ENCODE measurements at places on chromosomes 3 and 15. TPM values are rescaled to one million over a fixed set of nuclear protein-coding genes. Genes with fewer than 3 reads are reported as not detected.

CTXN2 gene
- not detected for total RNA-seq

ZBTB47 gene
- 25.0 TPM for total RNA-seq

ABI3BP gene
- total RNA-seq, result 31.1 TPM

RYR3 gene
- 0.96 TPM for total RNA-seq

GNL3 gene
- total RNA-seq, result 82.7 TPM

DNA sequence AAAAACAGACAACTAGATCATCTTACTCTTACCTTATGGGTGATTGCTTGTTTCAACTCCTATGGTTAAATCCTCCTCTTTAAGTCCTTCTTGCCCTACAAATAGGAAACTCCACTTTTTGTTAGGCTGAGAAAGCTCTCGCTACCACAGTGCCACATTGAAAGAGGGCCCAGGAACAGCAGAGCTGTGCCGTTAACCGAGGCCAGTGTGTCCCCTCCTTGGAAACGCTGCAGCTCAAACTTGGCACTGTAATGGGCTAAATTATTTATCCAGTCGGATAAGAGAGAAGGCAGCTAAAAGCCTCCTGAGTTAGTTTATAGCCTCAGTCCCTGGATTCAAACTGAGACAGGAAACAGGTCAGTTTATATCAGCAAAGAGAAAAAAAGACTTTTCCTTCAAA is 46.1 kb downstream of the KBTBD12 start:
- no peaks in the 10 kb centered on the region for H3K27me3 ChIP-seq
- H3K4me1 ChIP-seq, result no peaks in the 10 kb centered on the region
- H3K4me3 ChIP-seq, result no peak overlapping the region

DNA sequence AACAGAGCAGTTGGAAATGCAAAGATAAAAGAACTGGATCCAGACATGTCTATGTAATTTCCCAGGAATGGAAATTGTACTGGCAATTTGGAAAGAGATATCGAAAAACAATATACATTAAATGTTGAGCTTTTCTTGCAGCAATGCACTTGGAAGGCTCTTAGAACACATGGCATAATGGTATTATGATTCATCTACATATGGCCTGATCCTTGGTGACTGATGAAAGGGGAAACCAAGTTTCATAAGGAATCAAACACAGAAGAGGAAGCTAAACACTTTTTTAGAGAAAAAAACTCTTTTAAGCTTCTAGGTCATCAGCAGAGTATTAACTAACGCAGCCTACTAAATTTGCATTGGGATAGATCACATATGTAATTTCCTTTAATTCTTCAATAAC is 12.4 kb upstream of the GREM1 start:
- DNase-seq, result no peak
- no peaks in the 10 kb centered on the region for H3K4me1 ChIP-seq
- H3K27ac ChIP-seq, result no peak overlapping the region
- H3K36me3 ChIP-seq, result no peaks in the 10 kb centered on the region
- H3K4me3 ChIP-seq, result no peak overlapping the region

DNA sequence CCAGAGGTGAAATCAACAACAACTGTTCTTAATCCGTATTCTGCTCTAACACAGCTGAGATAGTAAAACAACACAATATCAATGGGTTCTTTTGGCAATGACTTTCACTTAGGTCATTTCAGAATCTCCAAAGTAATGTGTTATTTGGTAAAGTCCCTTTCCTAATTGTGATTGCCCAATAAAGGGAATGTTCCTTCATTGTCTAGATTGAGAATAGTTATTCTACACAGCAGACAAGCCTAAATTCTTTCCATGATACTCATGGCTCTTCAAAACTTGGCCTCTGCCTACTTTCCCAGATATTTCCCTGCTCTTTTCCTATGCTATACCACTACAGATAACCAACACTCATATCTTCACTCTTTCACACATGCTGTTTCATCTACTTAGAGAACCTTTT is 219.8 kb downstream of the FMN1 start:
- no peak for DNase-seq
- no peaks in the 10 kb centered on the region for H3K27me3 ChIP-seq
- H3K4me3 ChIP-seq, result no peak overlapping the region
- no peak overlapping the region for H3K27ac ChIP-seq
- H3K4me1 ChIP-seq, result no peaks in the 10 kb centered on the region

DNA sequence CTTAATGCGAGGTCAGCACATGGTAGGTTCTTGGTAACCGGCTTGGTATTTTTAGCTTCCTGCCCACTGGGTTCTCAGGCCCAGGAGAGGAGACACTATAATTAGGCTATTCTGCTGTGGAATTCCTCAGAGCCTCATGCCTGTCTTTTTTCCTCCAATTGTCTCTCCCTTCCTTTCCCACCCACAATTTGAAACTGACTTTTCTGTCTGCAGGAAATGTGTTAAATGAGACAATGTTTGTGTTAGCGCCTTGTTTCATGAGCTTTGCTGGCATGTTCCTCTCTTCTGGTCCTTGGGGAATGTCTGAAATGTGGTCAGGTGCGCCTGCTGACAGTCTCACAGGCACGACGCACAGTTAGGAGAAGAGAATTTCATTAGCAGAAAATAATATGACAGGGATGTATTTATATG is 223.6 kb upstream of the CTNNB1 start:
- H3K27ac ChIP-seq, result no peak overlapping the region
- H3K4me1 ChIP-seq, result peaks cover 5% of the 10 kb centered on the region
- H3K4me3 ChIP-seq, result no peak overlapping the region
- no peaks in the 10 kb centered on the region for H3K27me3 ChIP-seq
- no peak for DNase-seq

- no peaks in the 10 kb centered on the region for H3K36me3 ChIP-seq
- no peak for DNase-seq
- H3K27me3 ChIP-seq, result no peaks in the 10 kb centered on the region
- H3K4me1 ChIP-seq, result no peaks in the 10 kb centered on the region
Measured at GRCh38 chr3:106327696-106328025, 458.8 kb upstream of the CBLB start.

- no peak for DNase-seq
- H3K36me3 ChIP-seq, result no peaks in the 10 kb centered on the region
- no peak overlapping the region for H3K4me3 ChIP-seq
- H3K4me1 ChIP-seq, result peaks cover 17% of the 10 kb centered on the region
- H3K27me3 ChIP-seq, result no peaks in the 10 kb centered on the region
- H3K27ac ChIP-seq, result no peak overlapping the region
Measured at GRCh38 chr3:194691481-194692283, 6.0 kb downstream of the FAM43A start.

DNA sequence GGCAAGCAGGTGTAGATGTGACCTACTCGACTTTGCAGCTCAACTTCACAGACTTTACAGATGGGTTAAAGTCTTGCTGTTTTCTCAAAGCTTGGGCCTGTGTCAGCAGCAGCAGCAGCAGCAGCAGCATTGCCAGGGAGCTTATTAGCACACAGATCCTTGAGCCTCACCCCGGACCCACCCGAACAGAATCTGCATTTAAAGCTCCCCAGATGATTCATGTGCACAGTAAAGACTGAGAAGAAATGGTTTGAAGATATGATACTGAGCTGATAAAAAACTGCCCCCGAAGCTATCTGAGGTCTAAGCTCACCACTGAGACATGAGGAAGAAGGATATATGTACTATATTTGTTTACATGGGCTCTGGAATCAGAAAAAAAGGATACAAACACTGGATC is 231.7 kb downstream of the ARPP21 start:
- H3K27me3 ChIP-seq, result no peaks in the 10 kb centered on the region
- H3K36me3 ChIP-seq, result no peaks in the 10 kb centered on the region
- no peak for DNase-seq
- H3K4me3 ChIP-seq, result no peak overlapping the region
- no peaks in the 10 kb centered on the region for H3K4me1 ChIP-seq

GRCh38 chr3:167843886-167844285 is 108.4 kb downstream of the SERPINI1 start:
- H3K36me3 ChIP-seq, result no peaks in the 10 kb centered on the region
- no peaks in the 10 kb centered on the region for H3K4me1 ChIP-seq
- H3K4me3 ChIP-seq, result no peak overlapping the region
- H3K27ac ChIP-seq, result no peak overlapping the region

DNA sequence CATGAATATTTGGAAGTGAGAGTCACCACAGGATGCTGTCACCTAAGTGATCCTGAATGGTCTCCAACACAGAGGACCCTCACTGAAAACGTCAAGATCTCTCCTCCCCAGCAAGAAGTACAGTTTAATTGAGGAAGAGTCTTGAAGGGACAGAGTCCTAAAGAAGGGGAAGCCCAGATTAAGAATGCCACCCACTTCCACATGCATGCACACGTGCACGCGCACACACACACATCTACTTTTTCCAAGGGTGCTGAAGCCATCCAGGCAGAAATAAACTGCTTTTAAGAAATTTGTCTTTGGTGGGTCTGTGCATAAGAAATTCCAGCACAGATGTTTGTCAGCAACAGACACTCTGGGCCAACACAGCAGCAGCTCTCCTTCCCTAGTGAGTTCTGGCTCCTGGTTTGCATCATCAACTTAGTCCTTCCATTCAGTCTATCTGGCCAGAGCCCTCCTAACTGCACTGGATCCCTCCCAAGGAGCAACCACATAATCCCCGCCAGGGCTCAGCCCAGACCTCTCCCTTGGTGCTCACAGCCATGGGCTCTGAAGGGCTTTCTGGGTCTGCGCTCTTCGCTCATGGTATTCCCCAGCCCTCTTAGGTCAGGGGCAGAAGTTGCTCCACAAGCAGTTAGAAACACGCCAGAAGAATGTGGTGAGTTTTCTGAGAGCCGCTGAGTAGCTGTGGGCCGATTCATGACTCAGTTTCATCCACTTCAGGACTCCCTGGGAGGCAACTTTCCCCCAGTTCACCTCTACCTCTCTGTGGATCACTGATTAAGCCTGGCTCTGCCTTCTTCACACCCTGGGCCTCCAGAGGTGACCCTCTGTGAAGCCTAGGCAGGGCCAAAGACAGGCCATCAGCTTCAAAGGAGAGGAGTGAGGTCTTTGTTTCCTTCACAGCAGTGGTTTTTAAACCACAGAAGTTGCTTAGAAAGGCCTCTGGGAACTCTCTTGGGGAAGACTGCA is 132.6 kb upstream of the LIPC start:
- no peaks in the 10 kb centered on the region for H3K4me1 ChIP-seq
- no peaks in the 10 kb centered on the region for H3K27me3 ChIP-seq
- no peak overlapping the region for H3K27ac ChIP-seq
- H3K4me3 ChIP-seq, result no peak overlapping the region
- no peak for DNase-seq
- no peaks in the 10 kb centered on the region for H3K36me3 ChIP-seq

DNA sequence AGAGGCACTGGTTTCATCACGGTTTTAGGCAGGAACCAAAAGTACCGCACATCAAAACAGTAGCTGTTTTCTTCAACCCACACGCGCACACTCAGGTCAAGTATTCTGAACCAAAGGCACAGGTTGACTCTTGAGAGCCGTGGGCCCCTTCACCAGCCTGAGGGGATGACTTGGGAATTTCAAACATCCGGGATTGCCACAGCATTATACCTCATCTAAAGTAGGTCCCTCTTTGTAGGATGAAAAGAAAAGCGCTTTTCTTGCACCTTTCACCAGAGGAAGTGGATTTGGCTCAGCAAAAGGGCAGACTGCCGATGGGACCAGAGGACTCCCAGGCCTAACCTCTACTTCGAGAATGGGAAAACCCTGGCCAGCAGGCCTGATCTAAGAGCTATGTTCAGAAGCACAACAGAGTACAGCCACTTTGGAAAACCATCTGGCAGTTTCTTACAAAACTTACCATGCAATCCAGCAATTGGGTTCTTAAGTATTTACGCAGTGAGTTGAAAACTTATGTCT is 88.2 kb upstream of the PROK2 start:
- no peaks in the 10 kb centered on the region for H3K27me3 ChIP-seq
- DNase-seq, result no peak
- H3K4me3 ChIP-seq, result no peak overlapping the region
- H3K27ac ChIP-seq, result peak overlapping the region; percentile 3

DNA sequence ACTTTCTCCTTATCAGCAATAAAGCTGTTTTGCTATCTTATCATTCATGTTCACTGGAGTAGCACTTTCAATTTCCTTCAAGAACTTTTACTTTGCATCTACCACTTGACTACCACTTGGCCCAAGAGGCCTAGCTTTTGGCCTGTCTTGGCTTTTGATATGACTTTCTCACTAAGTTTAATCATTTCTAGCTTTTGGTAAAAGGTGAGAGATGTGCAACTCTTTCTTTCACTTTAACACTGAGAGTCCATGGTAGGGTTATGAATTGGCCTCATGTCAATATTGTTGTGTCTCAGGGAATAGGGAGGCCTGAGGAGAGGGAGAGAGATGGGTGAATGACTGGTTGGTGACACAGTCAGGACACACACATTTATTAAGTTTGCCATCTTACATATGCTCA is 31.0 kb upstream of the FAM3D start:
- no peak overlapping the region for H3K4me3 ChIP-seq
- no peaks in the 10 kb centered on the region for H3K36me3 ChIP-seq
- H3K27me3 ChIP-seq, result no peaks in the 10 kb centered on the region
- H3K4me1 ChIP-seq, result no peaks in the 10 kb centered on the region
- no peak for DNase-seq

DNA sequence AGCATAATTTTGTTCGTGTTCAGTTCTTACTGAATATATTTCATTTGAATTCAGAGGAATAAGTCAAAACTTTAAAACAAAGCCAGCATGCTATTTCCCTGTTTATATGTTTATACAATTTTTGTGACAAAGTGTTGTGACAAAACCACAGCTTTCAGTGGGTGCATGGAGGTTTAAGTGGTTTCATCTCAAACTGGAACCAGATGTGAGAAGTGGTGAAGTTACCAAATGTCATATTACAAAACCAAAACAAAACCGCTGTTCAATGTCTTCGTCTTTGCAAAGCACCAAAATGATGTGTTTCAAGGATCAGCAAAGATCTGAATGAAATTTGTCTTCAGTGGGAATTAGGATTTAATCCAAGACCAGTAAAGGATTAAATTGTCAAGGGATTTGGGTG is 59.3 kb upstream of the OSTN start:
- no peak for DNase-seq
- no peaks in the 10 kb centered on the region for H3K36me3 ChIP-seq
- no peaks in the 10 kb centered on the region for H3K27me3 ChIP-seq
- no peaks in the 10 kb centered on the region for H3K4me1 ChIP-seq
- H3K27ac ChIP-seq, result no peak overlapping the region
- H3K4me3 ChIP-seq, result no peak overlapping the region

DNA sequence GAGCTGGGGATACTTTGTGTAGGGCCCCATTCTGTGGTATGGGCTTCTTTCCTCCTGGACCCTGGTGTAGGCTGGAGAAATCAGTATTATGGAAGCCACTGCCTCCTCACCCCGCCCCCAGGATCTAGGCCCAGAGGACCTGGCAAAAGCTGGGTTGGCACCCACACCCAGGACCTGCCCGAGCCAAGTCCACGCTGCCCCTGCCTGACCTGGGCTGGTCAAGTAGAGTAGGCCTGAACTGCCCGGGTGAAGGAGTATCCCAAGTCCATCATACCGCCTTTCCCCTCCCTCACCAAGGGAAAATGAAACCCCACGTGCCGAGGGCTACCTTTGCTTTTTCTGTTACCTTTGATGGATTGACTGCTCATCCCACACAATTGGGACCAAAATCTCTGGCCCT is 37.7 kb upstream of the TRAK1 start:
- DNase-seq, result no peak
- peaks cover 7% of the 10 kb centered on the region for H3K4me1 ChIP-seq
- no peaks in the 10 kb centered on the region for H3K27me3 ChIP-seq
- no peaks in the 10 kb centered on the region for H3K36me3 ChIP-seq
- H3K4me3 ChIP-seq, result no peak overlapping the region

- H3K4me1 ChIP-seq, result no peaks in the 10 kb centered on the region
- no peak overlapping the region for H3K4me3 ChIP-seq
- no peak for DNase-seq
- H3K36me3 ChIP-seq, result no peaks in the 10 kb centered on the region
- no peaks in the 10 kb centered on the region for H3K27me3 ChIP-seq
Measured at GRCh38 chr15:49712162-49712561, 91.3 kb downstream of the DTWD1 start.

Measured in ovary (tissue), 10 donors.